Choroid plexus epithelial cell (primary cell): ENCODE measurements at places on chromosomes 2 and 18.
A peak's percentile ranks its signal among the peaks of the same experiment; 100 is the strongest.

GRCh38 chr2:44813165-44813564 lies 128.3 kb upstream of the SIX3 start:
- DNase-seq: no peak

GRCh38 chr2:230317366-230317765 lies 9.6 kb upstream of the SP140L start:
- DNase-seq: no peak

DNA sequence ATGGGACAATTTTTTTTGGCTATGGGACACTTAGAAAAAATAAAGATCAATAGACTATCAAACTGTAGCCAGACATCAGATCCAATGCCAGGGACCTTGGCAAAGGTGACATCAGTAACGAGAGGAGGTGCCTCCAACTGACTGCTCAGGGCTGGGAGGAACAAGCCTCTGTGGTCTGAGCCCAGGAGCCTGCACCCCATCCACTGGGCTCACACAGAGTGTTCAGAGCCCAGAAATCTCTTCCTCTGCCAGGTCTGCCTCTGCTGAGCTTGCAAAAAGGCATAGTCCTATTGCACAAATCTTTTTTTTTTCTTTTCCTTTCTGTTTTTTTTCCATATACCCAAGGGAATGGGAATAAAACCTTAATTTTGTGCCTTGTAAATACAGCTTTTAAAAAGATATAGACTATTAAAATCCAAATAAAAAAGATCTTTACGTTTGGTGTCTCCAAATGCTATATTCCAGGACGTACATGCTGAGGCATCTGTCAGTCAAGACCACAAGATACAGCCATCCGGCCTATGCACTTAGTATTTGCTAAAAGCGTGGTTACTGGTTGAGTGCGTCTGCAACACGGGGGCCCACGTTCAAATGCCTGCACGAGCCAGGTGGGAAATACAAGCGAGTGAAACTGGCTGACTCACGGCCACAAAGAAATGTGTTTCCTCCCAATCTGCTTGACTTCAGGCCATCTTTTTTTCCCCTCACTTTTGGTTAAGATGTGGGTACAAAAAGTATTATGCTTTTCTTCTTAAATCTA lies 7.8 kb upstream of the ARHGAP25 start:
- DNase-seq: no peak

GRCh38 chr2:174334781-174335251 lies at the start of gene SP9:
Gene SP9, plus strand, starts transcription at chr2:174334954. Its CDS starts 139 bp downstream, at chr2:174335093.
- no peak for DNase-seq

DNA sequence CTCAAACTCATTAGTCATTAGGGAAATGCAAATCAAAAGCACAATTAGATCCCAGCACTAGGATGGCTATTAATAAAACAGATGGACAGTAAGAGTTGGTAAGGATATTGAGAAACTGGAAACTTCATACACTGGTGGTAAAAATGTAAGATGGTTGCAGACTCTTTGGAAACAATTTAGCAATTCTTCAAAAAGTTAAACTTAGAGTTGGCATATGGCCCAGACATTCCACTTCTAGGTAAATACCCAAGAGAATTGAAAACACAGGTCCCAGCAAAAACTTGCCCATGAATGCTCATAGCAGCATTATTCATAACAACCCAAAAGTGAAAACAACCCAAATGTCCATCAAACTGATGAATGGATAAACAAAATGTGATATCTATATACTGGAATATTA lies 84.9 kb upstream of the ZFP36L2 start:
- peak; percentile 96 for DNase-seq

DNA sequence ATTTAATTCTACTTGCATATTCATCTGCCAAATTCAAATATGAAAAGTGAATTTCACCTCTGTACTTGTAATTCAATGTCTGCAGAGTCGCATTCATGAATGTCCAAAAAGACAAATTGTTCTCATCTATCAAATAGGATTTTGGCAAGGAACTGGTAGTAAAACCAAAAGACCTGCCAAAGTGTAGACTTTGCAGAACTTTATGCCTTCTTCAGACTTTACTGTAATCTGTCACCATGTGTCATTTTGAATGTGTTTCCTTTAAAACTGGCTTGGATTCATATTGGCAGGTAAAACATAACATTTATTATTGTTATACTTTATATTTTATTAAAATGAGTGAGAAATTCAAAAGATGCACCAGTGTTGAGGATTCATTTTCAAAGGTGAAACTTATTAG lies 701.9 kb upstream of the LINC00305 start:
- DNase-seq: no peak

GRCh38 chr18:78798402-78799175 lies 181.0 kb upstream of the SALL3 start:
- DNase-seq: no peak

DNA sequence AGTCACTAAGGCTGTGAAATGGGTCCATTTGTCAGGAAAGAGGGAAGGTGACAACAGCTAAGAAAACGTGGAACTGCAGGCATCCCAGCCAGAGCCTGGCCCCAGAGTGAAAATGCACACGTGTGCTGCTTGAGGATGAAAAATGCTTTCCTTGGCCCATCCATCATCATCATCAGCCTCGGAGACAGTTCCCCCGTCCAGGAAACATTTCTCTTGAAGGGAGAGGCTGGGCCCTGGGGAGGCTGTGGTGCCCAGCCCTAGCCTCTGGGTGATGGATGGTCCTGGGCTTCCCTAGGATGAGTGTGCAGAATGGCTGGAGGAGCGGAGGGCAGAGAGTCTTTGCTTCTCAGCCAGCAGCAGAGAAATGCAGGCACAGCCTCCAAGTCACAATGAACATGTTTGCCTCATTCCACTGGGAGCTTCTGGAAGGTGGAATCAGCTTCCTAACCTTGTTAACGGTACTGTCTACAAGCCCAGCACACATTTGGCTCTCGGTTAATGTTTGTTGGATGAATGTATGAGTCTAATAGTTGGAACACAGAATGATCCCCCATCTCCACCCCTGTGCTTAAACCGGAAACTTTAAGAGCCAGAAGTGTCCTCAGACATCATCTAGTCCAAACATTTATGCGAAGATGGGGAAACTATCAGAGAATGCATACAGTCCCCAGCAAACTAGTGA lies 164.0 kb downstream of the RDH14 start:
- no peak for DNase-seq

DNA sequence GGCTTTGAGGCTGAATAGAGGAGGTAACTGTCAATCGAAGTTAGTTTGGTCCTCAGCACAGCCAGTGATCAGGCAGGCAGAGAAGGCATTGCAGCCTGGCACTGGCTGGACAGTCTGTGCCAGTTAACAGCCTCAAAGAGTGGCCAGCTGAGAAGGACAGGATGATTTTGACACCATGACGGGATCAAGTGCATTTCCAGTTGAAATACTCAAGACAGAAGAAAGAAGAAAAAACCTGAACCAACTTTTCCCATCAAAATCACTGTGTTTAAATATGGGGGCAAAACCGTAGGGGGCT lies 96.7 kb upstream of the ZCCHC2 start:
- no peak for DNase-seq

GRCh38 chr2:8966123-8966908 lies 37.2 kb downstream of the MBOAT2 start:
- DNase-seq: peak; percentile 48

DNA sequence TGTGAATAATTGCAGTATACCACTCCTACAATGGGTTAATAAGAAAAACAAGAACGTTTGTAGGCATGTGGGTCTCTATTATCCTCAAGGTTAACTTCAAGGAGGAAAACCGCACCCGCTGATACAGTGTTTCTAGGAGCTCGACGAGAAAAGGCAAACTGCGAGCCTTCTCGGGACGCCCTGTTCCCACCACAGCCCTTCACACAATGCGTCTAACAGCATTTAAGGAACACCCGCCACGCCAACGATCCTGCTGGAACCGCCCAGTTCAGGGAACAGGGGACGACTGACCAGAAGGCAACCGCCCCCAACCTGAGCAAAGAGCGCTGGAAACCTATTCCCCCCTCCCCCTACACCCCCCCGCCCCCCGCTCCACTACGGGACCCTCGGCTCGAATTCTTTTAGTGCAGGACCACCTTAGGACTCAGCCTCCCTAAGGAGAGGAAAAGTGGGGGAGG lies 710 bp upstream of the TMSB10 start:
- peak; percentile 80 for DNase-seq

DNA sequence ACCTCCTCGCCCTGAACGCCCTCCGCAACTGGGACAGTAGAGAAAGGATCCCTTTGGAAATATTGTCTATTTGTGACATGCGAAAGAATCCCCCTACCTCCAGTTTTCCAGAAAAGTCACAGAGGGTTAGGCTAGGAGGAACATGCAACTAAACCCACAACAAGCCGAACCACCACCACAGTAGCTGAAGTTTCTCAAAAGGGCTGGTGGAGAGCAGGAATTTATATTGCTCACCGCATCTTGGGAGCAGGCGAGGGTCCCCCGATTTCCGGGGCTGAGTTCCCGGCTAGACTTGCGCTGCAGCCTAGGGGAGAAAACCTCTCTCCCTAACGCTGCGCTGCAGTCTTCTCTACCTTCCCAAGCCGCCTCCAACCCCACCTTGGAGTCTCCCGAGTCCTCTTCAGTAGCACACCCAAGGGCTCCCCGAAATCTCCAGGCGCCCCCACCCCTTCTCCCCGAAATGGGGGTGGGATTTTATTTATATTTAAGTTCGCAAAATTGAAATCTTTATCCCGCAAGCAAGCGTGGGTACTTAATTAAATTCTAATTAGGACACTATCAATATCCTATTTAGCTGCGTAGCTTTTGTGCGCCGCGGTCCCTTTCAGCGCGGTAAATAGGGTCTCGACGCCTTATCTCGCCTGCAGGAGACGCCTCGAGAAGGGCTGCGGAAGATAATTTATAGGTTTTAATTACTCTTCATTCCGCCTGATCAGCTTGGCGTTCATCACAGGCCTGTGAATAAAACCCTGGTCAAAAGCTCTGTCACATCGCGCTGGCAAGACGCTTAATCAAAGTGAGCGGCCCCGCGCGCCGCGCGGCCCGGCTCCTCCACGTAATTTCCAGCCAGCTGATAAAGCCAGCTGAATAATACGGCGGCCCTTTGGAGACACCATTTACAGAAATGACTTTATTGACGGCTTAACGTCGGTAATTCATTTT lies 2.0 kb upstream of the EN1 start:
- no peak for DNase-seq

DNA sequence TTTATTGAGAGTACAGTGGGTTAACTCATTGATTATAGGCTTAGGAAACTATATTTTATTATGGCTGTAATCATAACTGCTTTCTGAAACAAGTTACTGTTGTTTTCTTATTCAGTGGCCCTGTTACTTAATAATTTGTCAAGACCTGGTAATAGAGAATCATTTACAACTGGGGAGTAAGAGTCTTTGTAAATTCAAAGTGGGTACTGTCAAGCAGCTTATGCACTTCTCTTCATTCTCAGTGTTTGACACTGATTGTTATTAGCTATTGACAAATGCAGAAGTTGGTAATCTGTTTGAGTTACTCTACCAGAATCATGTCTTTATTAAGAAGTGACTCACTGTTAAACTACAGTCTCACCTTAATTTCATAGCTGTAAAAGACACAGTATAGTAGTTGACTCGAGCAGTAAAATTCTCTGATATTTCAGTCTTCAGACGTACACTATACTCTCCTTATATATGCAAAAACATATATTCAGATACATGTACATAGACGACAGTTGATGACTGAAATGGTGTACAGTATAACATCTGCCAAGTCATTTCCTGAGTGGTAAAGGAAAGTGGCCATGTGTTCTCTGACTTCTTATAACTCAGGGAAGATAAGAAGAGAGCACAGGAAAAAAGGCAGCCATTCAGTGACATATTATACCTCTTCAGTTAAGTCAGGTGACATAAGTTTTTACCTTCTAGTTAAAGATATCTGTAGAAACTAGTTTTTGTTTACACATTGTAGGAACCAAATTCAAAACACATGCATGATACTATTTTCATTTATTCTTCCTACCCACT lies 36.0 kb upstream of the TTC27 start:
- peak; percentile 61 for DNase-seq

DNA sequence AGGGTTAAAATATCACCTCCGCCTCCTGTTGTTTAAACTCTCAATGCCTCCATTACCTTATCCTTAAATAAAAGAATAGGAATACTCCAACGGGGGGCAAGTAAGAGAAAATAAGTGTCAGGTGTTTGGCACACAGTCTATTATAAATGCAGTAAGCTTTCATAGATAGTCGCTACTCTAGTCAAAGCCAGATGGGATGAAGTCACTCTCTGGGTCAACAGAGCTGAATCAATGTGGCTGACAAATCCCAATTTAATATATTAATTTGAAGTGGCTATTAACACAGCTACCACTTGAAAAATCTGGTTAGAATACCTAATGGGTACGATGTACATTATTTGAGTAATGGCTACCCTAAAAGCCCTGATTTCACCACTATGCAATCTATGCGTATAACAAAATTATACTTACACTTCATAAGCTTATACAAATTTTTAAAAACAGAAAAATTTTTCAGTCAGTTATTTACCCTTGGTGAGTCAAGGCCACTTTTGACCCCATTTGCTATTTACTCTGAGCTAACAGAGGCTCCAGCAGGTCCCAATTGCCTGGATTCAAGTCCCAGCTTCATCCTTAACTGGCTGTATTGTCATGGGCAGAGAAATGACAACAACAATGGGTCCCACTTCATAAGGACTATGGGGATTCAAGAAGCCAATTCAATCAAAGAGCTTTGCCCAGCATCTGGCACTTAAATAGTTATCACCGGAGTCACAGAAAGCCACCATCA lies 167.5 kb upstream of the PID1 start:
- no peak for DNase-seq

GRCh38 chr2:120899771-120900170 lies 164.1 kb downstream of the GLI2 start:
- no peak for DNase-seq

DNA sequence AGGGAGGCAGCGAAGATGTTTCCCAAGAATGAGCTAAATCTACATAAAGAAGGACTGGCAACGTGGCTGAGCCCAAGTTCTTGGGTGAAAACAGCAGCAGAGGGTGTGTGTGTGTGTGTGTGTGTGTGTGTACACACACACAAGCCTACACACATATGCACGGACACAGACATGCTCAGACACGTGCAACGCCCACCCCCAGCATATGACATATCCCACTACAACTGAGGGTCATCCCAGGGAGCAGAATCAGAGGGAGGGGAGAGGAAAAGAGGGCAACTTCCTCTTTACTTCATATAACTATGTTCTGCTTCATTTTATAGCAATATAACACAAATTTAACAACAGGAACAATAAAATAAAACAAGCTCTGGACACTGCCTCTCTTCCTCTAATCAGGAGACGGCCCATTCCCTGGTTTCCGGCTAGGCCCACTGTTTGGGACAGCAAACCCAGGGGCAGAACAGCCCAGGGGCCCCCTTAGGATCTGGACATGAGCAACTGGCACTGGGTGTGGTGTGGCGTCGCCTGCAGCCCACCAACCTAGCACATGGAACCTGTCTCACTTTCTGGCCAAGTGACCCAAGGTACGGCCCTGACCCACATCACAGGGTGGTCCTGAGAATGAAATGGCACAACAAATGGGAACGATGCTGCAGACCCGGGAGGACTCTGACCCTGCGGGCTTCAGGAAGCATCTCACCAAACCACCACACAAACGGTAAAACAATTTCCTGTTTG lies 25.0 kb downstream of the FAM178B start:
- no peak for DNase-seq

DNA sequence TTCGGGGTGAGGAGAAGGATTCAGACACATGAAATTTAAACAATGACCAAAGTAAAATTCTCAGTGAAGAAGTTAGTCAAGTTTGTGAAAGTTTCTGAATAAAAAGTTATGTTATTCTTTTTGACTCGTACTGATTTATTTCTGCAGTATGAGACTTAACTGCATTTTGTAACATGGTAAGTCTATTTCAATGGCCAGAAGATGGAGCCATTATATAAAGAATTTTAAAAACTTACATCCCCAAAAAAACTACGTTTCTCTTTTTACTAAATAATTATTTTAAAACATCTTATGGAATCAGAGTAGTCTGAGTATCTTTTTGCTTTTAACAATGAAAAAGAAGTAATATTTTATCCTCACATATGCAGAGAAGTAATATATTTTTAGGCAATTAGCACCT lies 51.4 kb upstream of the SCN1A start:
- DNase-seq: peak; percentile 54
